Activated T-cell treated with anti-CD3 and anti-CD28 coated beads for 24 hours (primary cell): ENCODE measurements at places on chromosomes 4 and X.

DNA sequence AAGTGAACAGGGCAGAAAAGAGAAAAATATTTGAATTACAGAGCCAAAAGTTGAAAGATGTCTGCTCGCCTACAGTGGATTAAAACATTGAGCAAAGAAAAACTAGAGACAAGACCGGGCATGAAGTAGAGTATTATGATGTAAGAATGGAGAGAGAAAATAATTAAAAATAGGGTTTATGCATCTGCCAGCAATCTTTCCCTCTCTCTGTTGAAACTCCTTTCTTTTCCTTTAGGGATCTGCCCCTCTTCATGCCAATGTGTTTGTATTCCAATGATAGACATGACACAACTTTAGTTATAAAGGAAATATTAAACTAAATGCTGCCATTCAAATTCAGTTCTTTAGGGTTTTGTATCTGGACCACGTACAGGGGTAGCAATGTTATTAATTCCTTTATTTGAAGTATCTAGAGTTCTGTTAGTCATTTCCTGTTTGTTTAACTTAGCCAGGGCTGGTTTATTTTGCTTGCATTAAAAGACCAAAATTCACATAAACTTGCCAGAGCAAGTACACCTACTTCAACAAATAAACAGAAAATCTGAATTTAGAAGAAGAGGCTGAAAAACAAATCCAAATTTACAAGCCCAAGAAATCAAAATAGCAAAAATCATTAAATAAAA lies 202.6 kb downstream of the SPOCK3 start:
- no peak for DNase-seq

GRCh38 chr4:68606240-68606639 lies 30.1 kb upstream of the UGT2B17 start:
- no peak for DNase-seq

- no peak for DNase-seq
Measured at GRCh38 chr4:532588-533317, 33.7 kb downstream of the PIGG start.

DNA sequence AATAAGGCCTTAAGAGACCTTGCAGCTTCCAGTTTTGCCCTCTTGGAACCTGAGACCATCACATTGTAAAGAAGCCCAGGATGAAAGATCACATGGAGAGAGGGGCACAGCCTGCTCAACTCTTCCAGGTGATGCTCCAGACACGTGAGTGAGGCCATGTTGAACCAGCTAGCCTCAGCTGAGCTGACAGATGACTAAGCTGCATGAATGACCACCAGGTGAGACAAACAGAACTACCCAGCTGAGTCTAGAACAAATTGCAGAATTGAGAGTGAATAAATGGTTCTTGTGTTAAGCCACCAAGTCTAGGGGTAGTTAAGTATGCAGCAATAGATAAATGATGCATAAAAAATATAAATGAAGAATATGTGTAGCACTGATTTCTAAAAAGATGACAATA lies 16.8 kb upstream of the GPR82 start:
- no peak for DNase-seq

DNA sequence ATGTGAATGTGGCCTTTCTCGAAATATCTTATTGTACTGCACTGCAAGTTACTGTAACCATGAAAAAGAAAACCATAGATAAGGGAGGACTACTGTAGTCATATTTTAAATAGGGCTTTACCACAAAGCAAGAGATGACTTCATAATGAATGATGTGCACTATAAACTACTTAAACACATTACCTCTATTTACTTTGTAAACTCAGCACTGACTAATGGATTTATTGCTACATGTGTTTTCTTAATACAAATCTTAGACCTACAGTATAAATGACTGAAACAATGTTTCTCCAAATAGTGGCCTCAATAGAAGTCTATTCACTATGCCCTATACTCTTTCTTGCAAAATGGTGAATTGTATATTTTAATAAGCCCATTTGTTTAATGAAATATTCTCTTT lies 61.1 kb downstream of the HDX start:
- DNase-seq = no peak

DNA sequence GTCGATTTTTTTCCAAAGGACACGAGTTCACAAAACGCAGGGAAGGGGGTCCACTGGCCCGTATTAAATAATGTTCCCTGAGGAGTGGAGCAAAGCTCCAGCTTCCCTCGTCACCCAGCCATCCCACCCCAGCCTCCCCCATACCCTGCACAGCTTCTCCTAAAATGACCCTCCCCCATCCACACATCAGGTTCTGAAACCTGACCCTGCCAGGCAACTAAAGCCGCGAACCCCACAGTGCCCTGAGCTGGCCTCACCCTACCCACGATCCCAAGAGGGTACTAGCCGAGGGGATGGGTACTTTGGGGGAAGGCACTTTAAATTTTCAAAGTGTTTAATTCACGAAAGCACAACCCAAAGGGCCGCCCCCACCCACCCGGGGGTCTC lies 634 bp downstream of the APOO start:
- no peak for DNase-seq

DNA sequence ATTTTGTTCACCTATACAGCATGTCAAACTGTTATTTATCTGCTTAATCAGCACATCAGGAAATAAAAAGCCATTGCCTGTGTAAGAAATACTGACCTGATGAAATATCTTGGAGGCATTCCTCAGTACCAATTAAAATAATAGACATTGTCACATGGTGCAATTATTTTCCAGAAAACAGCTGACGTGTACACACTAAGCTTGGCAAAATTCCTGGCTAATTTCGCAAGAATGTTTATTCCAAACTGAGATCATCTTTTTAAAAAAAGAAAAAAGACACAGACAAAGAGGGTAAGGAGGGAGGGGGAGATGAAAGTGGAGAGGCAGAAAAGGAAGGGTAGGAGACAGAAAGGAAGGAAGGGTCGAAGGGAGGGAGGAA lies 61.9 kb upstream of the NFKB1 start:
- DNase-seq = no peak

DNA sequence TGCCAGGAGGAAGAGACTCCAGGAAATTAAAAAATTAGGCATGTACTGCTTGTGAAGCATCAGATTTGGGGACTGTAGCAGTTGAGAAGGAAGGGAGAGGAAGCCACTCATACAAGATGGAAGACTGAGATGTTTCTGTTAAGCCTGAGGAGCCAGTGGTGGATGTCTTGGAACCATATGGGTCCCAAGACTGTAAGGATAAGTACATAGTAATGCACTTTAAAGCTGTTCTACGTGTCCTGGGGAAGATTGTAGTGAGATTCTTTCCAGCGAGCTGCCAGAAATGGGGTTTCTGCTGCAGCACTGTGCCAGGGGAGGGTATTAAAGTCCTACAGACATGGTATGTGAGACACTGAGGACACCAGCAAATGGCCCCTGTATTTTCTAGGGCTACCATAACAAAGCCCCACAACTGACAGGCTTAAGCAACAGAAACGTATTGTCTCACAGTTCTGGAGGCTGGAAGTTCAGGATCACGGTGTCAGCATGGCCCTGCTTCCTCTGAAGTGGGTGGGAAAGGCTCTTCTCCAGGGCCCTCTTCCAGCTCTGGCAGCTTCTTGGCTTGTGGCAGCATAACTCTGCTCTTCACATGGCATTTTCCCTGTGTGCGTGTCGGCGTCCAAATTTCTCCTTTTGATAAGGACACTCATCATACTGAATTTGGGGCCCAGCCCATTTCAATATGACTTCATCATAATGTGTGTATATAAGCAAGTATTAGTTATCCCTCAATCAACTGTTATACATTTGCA lies 304.4 kb downstream of the EVC2 start:
- no peak for DNase-seq

DNA sequence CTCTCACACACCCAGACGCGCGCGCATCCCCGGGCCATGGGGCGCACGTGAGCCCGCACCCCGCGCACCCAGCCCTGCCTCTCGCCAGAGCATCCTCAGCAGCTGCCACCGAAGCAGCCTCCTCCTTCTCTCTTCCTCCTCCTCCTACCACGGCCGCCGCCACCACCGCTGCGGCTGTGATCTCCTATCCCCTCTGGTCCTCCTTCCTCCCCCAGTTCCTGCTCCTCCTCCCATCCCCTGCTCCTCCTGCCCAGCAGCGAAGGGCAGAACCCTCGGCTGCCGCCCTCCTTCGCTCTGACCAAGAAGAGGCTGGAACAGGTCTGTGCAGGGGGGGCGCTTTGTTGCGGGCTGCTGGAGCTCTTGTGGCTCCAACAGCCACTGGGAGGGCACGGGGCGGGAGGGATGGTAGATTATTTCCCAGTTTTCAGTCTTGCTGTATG lies 148.7 kb upstream of the CHRDL1 start:
- no peak for DNase-seq

- no peak for DNase-seq
Measured at GRCh38 chr4:61886131-61886530, 686.0 kb downstream of the ADGRL3 start.

- no peak for DNase-seq
Measured at GRCh38 chrX:76987381-76987780, 459.8 kb upstream of the FGF16 start.

DNA sequence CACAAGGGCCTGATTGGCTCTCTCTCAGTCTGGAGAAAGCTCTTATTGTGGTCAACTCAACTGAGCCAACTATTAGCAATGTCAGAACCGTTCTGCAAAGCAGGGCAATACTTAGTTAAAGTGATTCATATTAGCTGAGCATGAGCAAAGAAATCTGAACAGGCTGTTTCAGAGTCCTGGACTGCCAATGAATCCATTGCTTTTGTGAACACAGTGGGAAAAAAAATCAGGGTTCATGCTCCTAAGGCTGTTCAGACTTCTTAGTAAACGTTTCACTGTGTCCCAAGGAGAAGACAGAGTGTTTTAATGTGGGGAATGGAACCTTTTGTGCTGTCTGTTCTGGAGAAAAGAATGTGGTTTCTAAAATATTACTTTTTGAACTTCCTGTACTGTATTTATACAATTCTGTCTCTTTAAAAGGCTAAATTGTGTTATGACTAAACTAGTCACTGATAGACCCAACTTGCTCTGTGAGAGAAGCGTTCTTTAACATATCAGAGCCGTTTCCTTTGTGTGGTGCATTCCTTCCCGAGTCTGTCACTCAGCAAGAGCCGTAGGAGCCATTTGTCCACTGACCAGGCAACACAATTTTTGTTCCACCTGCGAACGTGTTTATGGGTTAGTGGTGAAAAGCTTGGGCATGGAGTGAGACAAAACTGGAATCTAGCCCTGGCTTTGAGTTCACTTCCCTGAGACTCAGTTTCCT lies 366.1 kb downstream of the FBXO8 start:
- no peak for DNase-seq

GRCh38 chr4:74100531-74100930 lies 1.5 kb upstream of the CXCL2 start:
- no peak for DNase-seq

- DNase-seq = no peak
Measured at GRCh38 chr4:35164063-35164462, 1080.3 kb downstream of the ARAP2 start.

- DNase-seq = no peak
Measured at GRCh38 chr4:133149932-133150471, 908 bp downstream of the PCDH10 start.

GRCh38 chr4:182293691-182294255 lies 50.6 kb downstream of the TENM3 start:
- DNase-seq = no peak

- DNase-seq = no peak
Measured at GRCh38 chr4:184804621-184805020, 21.1 kb downstream of the ACSL1 start.

DNA sequence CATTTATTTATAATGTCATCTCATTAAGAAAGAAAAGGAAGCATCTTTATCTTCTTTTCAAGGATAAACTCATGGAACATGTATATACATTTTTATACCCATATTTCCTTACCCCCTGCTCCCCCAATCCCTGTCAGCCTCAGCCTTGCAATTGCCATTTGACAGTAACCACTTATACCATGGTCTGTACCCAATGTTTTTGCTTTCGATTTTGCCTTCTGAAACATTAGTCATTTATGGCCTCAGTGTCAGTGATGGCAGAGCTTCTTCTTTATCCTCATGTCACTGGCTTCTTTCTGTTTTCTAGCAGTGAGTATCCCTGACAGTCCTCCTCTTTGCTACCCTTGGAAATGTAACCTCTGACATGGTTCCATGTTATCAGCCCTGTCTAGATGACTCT lies 228.4 kb downstream of the SPRY1 start:
- DNase-seq = no peak

- no peak for DNase-seq
Measured at GRCh38 chr4:138405934-138406567, 163.9 kb upstream of the SLC7A11 start.

DNA sequence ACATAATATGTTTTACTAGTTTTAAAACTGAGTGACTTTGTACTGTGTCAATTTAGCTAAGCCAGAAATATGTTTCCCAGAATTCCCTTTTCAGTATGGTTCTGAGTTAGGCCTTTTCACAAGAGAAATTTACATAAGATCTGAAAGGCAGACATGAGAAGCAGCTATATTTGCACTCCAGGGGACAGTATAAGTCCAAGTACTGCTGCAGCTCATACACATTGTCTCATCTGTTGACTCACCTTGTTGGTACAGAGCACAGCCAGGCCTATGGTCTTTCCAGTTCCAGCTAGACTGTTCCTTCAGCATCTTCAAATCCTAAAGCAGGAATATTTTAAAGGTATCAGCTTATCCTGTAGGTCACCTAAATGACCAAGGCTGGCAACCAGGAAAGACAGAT lies 53.5 kb downstream of the BMP3 start:
- DNase-seq = no peak

DNA sequence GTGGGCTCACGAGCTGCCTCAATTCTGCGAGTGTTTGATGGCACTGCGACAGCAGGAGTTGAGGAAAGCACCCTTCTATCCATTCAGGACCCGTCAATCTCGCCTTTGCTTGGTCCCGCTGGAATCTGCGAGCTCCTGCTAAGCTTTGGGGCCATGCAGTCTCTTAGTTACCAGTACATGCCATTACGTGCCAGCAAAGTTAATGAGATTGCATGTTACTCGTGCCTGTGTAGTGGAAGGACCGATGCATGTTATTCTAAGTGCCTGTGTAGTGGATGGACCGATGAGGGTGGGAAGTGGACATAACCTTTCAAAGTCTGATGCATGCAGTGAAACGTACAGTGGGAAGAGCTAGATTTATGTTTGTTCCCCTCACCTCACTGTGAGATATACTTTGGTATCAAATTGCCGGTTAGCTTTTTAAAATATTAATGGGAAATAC lies 569 bp downstream of the RPS3A start:
- DNase-seq = peak; percentile 21

GRCh38 chr4:108052558-108053120 lies 63.0 kb downstream of the HADH start:
- no peak for DNase-seq

DNA sequence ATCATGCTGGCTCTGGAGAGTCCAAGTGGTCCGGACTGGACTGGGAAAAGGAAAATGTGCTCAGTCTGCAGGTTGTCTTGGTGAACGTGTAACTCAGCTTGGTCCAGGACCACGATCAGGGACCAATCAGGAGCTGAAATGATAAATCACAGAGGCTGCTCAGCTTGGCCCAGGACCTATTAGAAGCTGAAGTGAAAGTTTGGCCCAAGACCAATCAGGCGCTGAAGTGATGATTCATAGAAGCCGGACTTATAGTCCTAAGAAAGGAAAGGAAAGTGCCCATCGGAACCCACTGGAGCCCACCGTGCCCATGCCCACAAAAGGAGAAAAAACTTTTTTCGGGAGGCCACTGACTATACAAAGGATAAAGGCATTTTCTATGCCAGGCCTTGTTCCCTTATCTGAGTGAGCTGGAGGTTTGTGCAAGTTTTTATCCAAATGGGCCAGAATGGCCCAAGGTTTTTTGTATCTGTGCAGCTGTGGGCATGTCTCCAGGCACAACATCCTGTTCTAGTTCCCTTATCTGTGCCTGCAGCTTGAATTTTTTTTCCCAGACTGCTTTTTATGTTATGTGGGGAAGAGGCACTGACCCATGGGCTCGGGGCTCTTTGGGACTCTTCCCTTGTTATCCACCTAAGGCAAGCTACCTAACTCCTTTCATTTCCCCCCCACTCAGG lies 194.4 kb downstream of the FAM133A start:
- no peak for DNase-seq
